ENCODE measurements at places on chromosomes 4 and X.

- no peak for DNase-seq
Measured at GRCh38 chrX:7159149-7159861, 11.4 kb upstream of the PUDP start.

- DNase-seq, result no peak
Measured at GRCh38 chrX:1488745-1489144, 36.0 kb upstream of the ASMTL start.

GRCh38 chr4:183968502-183968901 lies 63.4 kb downstream of the STOX2 start:
- DNase-seq, result no peak

- peak; percentile 45 for DNase-seq
Measured at GRCh38 chrX:40945361-40945713, 139.9 kb upstream of the USP9X start.

DNA sequence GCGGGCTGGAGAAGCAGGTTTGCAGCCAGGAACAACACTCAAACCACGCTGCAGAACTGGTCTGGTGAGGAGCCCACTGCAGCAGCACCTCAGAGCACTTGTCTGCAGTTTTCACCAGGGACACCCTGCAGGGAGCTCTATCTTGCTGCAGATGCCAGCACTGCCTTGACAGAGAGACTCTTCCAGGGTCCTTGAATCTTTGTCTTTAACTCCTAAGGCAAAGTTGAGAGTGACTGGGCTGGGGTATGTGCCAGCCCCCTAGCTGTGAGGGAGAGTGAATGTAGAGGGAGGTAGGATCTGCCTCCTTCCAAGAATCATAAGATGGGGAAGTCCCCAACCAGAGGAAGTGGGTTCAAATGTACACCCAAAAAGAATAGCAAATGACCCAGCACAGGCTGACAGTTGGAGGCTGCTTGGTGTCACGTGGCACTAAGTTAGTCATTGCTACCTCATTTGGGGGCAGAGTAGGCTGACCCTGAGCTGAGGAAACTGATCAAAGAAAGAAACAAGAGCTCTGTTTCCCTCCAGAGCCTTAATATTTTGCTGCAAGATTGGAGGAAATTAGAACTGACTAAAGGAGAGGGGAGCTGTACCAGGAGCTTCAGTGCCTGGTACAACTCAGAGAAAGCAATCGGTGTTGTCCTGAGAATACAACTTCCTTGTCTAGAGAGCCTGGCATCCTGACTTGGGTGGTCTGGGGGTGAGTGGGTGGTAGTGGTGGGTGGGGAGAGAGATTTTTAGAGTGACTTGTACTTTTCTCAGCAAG lies 28.2 kb upstream of the HUWE1 start:
- DNase-seq, result no peak

DNA sequence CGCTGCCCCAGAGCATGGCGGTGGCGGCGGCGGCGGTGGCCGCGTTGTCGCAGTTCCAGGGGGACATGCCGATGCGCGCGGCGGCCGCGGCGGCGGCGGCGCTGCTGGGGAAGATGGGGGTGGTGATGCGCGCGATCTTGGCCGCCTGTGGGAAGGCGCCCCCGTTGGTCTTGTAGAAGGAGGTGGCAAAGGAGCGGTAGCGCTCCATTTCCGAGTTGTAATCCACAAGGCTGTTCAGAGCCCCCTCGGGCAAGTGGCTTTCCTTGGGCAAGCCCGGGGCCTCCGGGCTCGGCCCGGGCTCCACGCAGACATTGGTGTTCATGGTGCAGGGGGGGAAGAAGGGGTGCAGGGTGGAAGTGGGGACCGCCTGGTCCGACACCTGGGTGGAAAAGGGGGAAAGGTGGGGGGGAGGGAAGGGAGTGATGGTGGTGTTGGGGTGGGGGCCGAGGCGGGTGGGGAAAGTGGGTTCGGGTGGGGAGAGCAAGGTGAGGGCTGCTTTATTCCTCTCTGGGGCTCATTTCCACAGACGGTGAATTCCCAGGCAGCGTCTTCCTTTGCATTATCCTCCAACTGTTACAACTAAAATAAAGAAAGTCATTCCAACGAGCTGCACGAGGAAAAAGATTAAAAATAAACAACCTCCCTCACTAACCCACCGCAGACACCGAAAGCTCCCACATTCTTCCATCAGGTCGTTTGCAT lies 3.1 kb downstream of the CXXC4 start:
- no peak for DNase-seq

GRCh38 chr4:130808492-130808891 lies 1712.5 kb downstream of the C4orf33 start:
- no peak for DNase-seq

DNA sequence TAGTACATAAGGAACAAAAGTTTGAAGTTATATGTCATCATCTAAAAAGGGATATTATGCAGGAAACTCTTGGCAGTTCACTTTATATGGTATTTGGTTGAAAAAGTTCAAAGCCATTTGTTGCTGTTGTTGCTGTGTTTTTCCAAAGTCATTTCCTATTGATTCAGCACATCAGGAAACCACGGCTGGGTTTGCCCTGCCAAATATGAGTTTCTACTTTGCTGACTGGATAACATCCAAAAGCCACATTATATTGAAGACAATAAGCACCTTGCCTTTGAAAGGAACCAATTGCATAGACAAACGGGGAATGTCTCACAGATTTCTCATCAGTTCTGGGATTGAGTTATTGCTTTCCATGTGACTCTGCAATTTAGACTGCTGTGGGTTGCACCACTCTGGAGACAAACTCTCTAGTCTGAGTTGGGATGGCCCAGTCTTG lies 206.1 kb downstream of the SLC39A8 start:
- peak; percentile 26 for DNase-seq

GRCh38 chr4:54092405-54093323 lies 7.3 kb upstream of the GSX2 start:
- no peak for DNase-seq

GRCh38 chrX:107630031-107630689 lies 1.9 kb downstream of the PRPS1 start:
- DNase-seq, result no peak

GRCh38 chr4:30614771-30615170 lies 105.4 kb upstream of the PCDH7 start:
- DNase-seq, result no peak

GRCh38 chrX:150544835-150545770 lies 23.3 kb upstream of the MTM1 start:
- no peak for DNase-seq

DNA sequence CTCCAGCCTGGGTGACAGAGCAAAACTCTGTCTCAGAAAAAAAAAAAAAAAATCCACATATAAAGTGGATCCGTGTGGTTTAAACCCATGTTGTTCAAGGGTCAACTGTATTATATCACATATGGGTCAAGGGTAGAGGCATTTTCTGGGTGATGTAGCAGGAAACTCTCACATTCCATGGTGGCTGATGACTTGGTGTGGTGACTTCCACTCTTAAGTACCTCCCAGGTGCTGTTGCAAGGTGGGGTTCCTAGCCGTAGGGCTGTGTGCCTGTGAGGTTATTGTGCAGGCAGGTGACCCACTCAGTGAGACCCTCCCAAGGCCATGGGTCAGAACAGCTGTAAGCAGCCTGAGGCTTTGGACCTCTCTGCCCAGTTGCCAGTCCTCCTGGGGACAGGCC lies 17.0 kb downstream of the ELF4 start:
- no peak for DNase-seq

GRCh38 chr4:126757219-126757618 lies 875.5 kb upstream of the INTU start:
- no peak for DNase-seq

DNA sequence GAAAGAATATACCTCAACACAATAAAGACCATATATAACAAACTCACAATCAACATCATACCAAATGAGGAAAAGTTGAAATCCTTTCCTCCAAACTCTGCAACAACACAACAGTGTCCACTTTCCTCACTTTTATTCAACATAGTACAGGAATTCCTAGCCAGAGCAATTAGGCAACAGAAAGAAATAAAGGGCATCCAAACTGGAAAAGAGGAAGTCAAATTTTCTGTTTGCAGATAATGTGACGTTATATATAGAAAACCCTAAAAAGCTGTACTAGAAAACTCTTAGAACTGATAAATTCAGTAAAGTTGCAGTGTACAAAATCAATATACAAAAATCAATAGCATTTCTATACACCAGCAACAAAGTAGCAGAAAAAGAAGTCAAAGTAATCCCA lies 107.6 kb downstream of the SOWAHB start:
- DNase-seq, result no peak

DNA sequence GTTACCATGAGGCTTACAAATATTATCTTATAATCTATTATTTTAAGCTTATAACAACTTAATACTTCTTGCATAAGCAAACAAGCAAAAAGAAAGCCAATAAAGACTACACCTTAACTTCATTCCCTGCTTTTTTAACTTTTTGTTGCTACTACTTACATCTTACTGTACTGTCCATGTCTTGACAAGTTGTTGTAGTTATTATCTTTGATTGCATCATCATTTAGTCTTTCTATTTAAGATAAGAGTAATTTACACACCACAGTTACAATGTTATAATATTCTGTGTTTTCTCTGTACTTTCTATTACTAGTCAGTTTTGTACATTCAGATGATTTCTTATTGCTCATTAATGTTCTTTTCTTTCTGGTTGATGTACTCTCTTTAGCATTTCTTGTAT lies 346.6 kb downstream of the SMARCA1 start:
- DNase-seq, result no peak

Data from non-pigmented ciliary epithelial cell (primary cell).